HFFc6 (cell line): ENCODE measurements at places on chromosomes 2 and 18.
A peak's percentile ranks its signal among the peaks of the same experiment; 100 is the strongest.

DNA sequence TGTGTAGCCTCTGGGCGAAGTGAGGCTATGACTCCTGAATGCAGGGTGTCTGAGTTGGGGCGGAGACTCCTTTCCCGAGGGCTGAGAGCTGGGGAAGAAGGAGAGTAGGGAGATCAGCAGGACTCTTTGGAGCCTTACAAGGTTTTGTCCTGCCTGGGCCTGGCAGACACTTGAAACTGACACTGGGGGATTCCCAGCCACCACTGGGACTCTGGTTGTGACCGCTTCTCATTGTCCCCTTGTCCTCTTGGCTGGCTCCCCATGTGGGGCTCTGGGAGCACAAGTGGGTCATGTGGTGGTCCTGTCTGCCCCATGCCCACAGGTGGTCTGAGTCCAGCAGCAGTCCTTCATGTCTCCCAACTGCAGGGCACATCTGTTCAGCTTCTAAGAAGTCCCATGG, 78.2 kb upstream of the MGAT4A start:
- DNase-seq: no peak

DNA sequence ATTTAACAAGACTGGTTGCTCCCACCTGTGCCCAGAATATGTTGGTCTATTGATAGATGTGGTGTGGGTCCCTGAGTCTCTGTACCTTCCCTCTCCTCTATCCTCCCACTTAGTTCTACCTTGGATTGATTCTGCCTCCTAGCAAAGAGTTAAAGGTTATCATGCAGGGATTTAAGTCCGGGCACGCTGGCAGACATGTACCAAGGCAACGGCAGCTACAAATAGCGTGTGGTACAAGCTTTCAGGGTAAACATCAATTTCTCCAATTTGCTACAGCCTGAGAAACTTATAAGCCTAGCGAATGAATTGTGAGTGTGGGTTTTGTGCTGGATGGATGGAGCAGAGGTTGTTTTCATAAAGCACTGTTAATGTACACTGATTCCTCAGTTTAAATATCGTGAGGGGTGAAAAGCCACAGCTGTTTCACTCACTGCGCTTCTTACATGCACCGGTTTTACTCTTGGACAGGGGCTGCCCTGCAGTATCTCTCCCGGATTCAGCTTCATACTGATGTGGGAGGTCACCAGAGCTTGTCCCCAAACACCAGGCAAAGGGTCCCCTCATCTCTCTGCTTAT, 289.8 kb downstream of the ICOS start:
- DNase-seq: no peak

DNA sequence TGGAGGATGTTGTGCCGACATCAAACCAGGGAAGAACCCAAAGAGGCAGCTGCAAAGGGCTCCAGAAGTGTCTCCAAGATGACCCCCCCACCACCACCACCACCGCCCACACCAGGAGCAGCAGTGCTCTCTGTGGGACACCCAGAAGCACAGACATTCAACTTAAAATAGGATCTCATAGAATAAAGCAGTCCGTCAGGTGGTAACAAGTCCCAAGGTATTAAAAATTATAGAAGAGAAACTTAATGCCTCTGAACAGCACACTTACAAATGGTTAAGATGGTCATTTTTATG, 155.5 kb upstream of the ID2 start:
- no peak for DNase-seq

DNA sequence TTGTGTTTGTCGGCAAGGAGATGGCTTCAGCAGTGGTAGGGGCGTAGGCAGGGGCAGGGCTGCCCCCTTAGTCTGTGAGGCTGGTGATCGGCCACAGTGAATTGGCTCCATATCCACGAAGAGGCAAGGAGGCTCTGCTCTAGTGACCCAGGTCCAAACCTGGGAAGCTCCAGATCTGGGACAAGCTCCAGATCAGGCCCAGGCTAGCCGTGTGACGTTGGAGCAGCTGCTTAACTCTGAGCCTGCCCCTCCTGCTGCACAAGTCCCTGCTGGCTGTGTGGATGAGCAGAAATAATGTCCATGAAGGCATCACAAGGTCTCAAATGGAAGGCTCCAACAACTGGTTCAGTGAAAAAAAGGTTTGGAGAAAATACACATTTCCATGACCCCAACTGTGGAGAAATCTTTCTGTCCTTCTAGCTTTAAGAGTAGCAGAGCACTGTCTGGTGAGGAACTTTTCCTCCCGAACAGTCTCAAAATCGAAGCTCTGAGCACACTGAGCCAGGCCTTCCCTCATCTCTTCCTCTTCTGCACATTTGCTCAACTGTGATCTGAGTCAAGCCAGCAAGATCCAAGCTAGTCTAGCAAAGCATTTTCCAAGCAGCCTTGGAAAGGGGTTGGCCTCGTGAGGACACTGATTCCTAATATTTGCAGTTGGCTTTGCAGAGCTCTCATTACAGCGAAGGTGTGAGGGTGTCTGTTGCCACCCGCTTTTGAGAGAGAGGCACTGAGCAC, 67.0 kb upstream of the TCF7L1 start:
- no peak for DNase-seq

DNA sequence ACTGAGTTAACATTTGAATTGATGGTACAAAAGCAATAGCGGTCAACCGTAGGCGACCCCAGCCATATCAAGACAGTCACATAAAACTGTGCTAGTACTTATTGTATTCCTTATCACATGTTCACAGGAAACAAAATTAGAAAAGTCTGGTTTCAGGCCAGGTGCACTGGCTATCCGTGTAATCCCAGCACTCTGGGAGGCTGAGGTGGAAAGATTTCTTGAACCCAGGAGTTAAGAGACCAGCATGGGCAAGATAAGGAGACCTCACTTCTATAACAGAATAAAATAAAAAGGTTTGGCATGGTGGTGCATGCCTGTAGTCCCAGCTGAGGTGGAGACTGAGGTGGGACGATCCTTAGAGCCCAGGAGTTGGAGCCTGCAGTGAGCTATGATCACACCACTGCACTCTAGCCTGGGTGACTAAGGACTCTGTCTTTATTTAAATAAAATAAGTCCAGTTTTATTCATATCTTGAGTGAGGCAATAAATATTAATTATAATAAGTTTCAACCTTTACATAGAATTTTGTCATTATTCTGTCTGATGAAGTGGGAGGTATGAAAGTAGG, 84.1 kb upstream of the RGPD4 start:
- no peak for DNase-seq

DNA sequence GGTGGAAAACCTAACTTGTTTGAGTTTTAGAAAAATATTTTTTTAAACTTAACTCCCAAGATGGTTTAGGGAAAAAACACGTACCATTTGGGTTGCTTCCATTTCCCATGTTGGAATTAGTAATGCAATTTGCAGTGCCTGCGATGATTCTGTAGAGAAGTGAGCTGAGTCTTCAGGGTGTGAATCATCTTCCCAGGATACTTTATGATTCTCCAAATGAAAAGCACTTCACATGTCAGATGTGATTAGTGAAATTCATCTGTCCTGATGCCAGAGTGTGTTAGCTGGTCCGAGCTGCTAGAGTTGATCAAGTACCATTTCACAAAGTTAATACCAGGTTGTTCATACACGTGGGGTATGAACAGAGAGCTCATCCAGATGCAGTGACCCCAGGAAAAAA, 59.1 kb downstream of the ACOXL start:
- DNase-seq: no peak

GRCh38 chr2:238441262-238442114, 14.8 kb downstream of the ASB1 start:
- no peak for DNase-seq

DNA sequence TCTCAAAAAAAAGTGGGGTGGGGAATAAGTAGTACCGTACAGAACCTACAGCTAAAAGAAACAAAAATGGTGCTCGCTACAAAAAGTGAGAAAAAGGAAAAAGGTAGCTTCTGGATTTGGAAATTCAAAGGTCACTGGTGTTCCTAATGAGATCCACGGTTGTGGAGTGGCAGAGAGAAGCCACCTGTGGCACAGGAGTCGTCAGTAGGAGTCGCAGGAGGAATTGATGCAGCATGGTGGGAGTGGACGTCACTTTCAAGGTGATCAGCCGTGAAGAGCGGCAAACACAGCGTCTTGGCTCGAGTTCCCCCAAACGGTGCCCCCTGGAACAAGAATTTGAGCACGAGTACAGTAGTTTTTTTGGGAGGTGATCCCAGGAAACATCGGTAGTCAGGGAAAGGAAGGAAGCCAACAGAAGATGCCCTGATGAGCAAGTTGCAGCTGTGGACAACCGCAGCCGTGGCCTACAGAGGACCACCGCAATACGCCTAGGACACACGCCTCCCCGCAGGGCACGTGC, 1.4 kb upstream of the TTL start:
- no peak for DNase-seq

GRCh38 chr2:231581328-231581727, 11.3 kb upstream of the TEX44 start:
- no peak for DNase-seq

GRCh38 chr2:122417114-122417513, 661.7 kb downstream of the TSN start:
- DNase-seq: no peak

DNA sequence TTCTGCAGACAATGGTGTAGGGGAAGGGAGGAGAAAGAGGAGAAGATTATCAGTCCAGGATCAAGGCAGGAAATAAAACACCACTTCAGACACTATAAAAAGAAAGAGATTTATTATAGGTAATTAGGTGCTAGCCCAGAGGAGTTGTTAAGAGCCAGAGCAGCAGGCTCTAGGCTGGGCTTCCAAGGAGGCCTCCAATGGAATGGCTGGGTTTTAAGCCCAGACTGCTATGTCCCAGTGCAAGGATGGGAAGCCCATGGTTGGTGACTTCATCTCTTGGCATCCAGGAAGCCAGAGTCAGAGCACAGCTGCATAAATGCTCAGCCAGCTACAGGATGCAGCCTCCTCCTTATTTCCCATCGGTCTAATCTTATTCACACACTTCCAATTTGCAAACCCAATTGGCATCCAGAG, 95.6 kb downstream of the LAMA3 start:
- DNase-seq: peak; percentile 75

- DNase-seq: no peak
Measured at GRCh38 chr2:174076040-174076439, 110.9 kb upstream of the SP3 start.

- no peak for DNase-seq
Measured at GRCh38 chr2:24826773-24827145, 33.5 kb downstream of the CENPO start.

GRCh38 chr2:216075510-216076485, 5.8 kb downstream of the PECR start:
- no peak for DNase-seq
